Activated T-cell treated with anti-CD3 and anti-CD28 coated beads, Interleukin-2, amount 50 U/mL, for 72 hours (primary cell): ENCODE measurements at places on chromosomes 12 and 14. TPM values are rescaled to one million over a fixed set of nuclear protein-coding genes. Genes with fewer than 3 reads are reported as not detected.

TAS2R7 gene
- not detected for total RNA-seq

ITGA7 gene
- total RNA-seq, result 6.6 TPM

DNA sequence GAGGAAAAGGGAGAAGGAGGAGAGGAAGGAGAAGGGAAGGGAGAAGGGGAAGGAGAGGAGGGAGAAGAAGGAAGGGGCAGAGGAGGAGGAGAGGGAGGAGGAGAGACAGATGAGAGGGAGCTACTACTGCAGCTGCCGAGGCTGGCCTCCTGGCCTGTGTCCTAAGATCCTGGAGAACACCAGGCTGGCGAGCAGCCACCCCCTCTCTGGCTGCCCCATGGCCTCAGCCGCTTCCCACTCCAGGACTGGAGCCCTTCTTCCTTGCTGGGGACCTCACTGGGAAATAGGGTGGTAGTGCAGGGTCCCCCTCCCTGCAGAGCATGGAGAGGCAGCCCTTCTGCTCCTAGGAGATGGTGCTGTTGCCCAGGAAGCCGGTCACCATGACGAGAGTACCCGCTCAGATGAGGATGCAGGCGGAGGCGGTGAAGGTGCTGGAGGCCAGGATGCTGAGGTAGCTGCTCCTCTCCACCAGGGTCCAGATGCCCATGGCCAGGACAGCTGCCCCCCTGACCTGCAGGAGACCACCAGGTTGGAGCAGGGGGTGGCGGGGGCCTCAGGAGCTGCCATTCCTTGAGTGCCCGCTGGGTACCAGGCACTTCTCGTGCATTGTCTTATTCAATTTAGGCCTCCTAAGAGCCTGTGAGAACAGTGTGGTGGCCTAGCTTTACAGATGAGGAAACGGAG, 167.9 kb upstream of the PRMT8 start:
- no peaks in the 10 kb centered on the region for H3K36me3 ChIP-seq
- H3K27me3 ChIP-seq, result peaks cover 13% of the 10 kb centered on the region
- H3K4me3 ChIP-seq, result no peak overlapping the region
- no peak for DNase-seq
- no peak overlapping the region for H3K27ac ChIP-seq
- H3K4me1 ChIP-seq, result no peaks in the 10 kb centered on the region

GRCh38 chr12:107347261-107347660, 253.9 kb upstream of the CRY1 start:
- peaks cover 9% of the 10 kb centered on the region for H3K36me3 ChIP-seq
- H3K27ac ChIP-seq, result no peak overlapping the region
- no peak overlapping the region for H3K4me3 ChIP-seq
- DNase-seq, result no peak

GRCh38 chr12:3420693-3421092, 70.3 kb upstream of the PRMT8 start:
- H3K4me3 ChIP-seq, result no peak overlapping the region
- H3K4me1 ChIP-seq, result no peaks in the 10 kb centered on the region
- H3K27ac ChIP-seq, result no peak overlapping the region
- peaks cover 21% of the 10 kb centered on the region for H3K27me3 ChIP-seq

GRCh38 chr12:24034160-24034559, 84.7 kb upstream of the SOX5 start:
- H3K27me3 ChIP-seq, result no peaks in the 10 kb centered on the region
- no peak for DNase-seq
- H3K4me3 ChIP-seq, result no peak overlapping the region
- H3K27ac ChIP-seq, result no peak overlapping the region
- H3K36me3 ChIP-seq, result no peaks in the 10 kb centered on the region

- no peaks in the 10 kb centered on the region for H3K27me3 ChIP-seq
- peaks cover 75% of the 10 kb centered on the region for H3K4me1 ChIP-seq
- H3K4me3 ChIP-seq, result peak within 1 kb of the TSS; percentile 100
- DNase-seq, result peak; percentile 86
Observed at GRCh38 chr12:108633534-108634248, at the start of gene SELPLG. TSS of gene SELPLG (minus strand) at chr12:108633894. CDS start at chr12:108624307, 9,587 bp downstream.

GRCh38 chr12:48292040-48292439, 58.7 kb downstream of the ZNF641 start:
- peaks cover 6% of the 10 kb centered on the region for H3K27me3 ChIP-seq
- H3K4me1 ChIP-seq, result peaks cover 11% of the 10 kb centered on the region
- no peaks in the 10 kb centered on the region for H3K36me3 ChIP-seq
- H3K4me3 ChIP-seq, result no peak overlapping the region

- no peak for DNase-seq
- H3K4me1 ChIP-seq, result peaks cover 32% of the 10 kb centered on the region
- H3K36me3 ChIP-seq, result peaks cover 2% of the 10 kb centered on the region
- H3K27ac ChIP-seq, result no peak overlapping the region
Observed at GRCh38 chr12:92444763-92445162, 258.0 kb upstream of the PLEKHG7 start.

GRCh38 chr14:58772794-58773620, 135.2 kb downstream of the DACT1 start:
- no peak for DNase-seq
- H3K36me3 ChIP-seq, result no peaks in the 10 kb centered on the region
- no peak overlapping the region for H3K27ac ChIP-seq
- H3K4me3 ChIP-seq, result no peak overlapping the region
- H3K27me3 ChIP-seq, result no peaks in the 10 kb centered on the region

DNA sequence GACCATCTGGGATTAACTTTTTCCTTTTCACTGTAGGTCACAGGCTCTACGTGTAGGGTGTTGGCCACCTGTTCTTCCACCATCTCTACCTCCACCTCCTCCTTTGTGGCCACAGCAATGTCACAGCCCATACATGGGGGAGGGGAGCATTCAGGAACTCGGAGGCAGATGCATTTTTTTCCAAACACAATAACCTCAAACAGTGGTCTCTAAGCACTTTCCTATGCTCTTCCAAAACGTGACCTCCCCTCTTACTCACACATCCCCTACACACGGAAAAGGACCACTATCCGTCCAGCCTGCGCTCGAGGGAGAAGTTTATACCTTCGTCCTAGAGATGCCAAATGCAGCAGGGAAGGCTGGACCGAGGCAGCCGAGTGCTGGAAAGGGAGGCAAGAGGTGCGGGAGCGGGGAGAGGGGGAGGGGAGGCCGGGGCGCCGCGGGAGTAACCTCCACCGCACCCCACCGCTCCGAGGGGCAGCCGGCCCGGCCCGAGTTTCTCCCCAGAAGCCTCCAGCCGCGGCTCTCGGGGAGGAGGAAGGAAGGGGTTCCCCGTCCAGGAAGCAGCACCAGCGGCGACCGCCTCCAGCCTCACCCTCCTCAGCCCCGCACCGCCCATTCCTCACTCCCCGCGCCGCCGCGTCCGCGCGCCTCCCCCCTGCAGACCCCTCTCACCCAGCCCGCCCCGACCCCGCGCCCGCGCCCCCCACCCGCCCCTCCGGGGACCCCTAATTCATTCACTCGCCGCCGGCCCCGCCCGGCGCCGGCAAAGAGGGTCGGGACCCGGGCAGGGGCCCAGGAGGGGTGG, 594 bp downstream of the KRAS start:
- H3K27ac ChIP-seq, result peak overlapping the region; percentile 96
- H3K36me3 ChIP-seq, result peaks cover 14% of the 10 kb centered on the region
- H3K4me1 ChIP-seq, result peaks cover 38% of the 10 kb centered on the region
- DNase-seq, result peak; percentile 62
- peak overlapping the region; percentile 94 for H3K4me3 ChIP-seq
